ENCODE measurements at places on chromosomes 1 and 21.
A peak's percentile ranks its signal among the peaks of the same experiment; 100 is the strongest.

- DNase-seq, result no peak
These were observed 24.3 kb downstream of the TSPAN2 start for GRCh38 chr1:115065021-115065420.

DNA sequence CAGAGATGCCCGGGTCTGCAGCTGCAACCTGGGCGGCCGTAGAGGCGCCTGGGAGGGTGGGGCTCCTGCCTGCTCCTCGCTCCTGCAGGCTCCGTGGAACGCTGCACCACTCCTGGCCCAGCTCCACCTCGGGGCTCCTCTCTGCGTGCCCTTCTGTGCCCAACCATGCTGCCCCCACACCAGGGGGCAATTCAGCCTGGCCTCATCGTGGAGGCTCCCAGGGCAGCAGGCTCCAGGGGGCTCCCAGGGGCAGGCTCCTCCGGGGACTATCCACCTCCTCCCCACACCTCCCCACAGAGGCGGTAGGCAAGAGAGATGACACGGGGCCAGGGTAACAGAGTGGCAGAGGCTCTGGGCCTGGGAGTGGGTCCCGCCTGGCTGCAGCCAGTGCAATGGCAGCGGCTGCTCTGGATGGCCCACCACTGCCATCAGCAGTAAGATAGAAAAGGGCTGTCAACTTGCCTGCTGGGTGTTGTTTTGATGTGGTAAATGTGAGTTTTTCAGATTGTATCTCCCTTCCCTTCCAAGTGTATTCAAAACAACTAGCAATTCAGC lies 22.4 kb upstream of the LRRC8C start:
- no peak for DNase-seq

DNA sequence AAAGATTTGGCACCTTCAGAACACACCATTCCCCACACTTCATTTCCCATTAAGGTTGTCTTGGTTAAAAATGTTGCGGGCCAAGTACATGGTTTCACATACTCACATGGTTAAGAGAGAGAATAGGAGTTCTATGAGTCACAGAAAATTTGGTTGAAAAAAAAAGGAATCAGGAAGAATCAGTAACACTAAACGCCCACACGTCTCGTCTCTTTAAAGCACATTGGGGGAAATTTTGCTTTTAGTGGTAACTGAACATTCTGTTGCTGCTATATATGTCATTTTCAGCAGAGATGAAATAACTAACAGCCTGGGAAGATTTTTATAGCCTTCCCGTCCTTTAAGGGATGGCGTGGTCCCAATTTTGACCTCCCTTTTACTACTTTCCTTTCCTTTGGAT lies 132.9 kb upstream of the ERG start:
- DNase-seq, result peak; percentile 11

GRCh38 chr21:36103434-36103833 lies 31.4 kb upstream of the CBR3 start:
- DNase-seq, result no peak

- no peak for DNase-seq
These were observed 10.6 kb downstream of the RGSL1 start for GRCh38 chr1:182460550-182460951.

DNA sequence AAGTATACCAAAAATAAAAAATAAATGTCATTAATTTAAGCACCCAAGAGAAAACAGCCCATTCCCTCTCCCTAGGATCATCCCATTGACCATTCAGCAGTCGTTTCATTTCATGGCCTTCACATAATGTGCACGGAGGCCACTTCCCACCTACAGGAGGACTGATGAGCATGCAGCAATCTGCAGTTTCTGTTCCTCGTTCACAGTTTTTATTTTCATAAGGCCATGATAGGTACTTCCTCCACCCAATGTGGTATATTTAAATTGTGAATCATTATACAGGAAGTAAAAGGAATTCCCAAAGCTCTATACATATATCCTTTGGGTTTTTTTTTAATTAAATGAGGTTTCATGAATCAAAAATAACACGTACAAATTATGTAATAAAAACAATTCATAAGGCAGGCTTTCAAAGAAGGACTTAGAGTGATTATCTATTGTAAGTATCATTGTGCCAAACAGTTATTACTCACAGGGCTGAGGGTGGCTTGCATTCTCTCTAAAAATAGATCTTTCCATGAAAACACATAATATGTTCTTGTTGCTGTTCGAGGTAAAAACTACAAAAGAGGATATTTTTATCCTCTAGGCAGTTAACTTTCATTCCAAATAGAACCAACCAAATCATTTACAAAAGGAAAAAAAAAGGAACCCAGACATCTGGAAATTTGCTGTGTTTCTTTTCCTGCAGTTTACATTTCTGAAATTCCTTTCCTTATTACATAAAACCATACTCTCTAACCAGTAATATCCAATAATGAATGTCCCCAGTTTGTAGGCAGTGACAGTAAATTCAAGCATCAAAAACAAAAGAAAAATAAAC lies 27.5 kb upstream of the SLC44A3 start:
- no peak for DNase-seq

- DNase-seq, result peak; percentile 14
These were observed at the start of gene GPX7 for GRCh38 chr1:52601991-52602855. Gene GPX7 (plus strand): TSS chr1:52602371. CDS start chr1:52602410, 39 bp downstream.

DNA sequence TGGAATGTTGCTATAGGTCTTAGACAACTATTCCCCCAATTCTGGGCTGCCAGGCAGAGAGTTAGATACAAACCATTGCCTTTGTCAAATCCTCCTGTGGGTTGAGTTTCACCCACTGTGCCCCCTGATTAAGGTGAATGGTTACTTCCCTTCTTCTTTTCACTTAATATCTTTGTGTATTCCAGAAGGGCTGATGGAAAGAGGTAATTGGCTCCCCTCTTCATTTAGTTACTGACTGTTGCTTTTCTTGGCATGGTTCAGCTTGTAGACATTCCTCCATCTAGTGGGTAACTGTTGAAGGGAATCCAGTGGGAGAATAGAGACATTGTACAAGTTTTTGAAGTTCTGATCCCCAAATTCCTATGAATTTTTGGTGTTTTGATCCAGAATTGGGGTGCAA lies 43.8 kb upstream of the MACF1 start:
- no peak for DNase-seq

GRCh38 chr1:201608635-201609395 lies 69.9 kb downstream of the NAV1 start:
- no peak for DNase-seq

DNA sequence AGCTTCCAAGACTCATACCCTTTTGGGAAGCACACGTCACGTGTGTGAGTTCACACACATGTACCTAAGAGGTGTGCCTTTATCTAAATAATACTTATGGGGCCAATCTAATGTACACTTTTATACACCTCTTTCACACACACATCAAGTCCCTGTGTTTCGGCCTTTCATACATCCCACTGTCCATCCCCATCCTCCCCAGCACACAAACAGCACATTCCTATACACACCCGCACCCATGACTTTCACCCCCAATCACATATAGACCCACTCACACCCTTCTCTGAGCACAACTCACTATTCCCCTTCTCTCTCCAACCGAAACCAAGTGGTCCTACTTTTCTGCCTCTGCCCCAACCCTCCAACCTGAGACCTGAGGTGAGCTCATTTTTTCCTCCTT lies 3.5 kb downstream of the MEX3A start:
- DNase-seq, result no peak
